ENCODE measurements at places on chromosomes 5 and 9.
A peak's percentile ranks its signal among the peaks of the same experiment; 100 is the strongest.

DNA sequence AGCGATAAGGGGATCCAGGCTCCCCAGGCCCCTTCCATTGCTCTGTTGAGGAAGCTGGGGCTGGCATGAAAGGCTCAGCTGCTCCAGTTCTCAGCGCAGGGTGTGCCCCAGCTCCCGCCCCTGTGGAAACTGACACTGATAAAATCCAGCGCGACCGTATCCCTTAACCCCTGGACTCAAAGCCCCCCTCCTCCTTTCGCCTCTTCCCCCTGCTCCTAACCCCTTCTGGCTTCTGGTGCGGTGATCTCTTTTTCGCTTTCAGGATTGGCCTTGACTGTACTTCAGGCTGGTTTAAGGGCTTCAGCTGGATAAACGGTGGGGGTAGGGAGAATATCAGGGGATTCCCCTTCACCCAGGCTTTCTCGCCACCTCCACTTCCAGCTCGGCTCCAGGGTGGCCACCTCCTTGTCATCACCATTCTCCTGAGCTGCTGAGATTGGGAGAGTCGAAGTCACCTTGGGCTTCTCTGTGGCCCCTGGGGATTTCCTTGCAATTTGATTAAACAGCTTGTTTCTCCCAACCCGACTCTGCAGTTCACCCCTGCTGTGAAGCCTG lies 843 bp downstream of the BSPRY start:
- no peak for DNase-seq

DNA sequence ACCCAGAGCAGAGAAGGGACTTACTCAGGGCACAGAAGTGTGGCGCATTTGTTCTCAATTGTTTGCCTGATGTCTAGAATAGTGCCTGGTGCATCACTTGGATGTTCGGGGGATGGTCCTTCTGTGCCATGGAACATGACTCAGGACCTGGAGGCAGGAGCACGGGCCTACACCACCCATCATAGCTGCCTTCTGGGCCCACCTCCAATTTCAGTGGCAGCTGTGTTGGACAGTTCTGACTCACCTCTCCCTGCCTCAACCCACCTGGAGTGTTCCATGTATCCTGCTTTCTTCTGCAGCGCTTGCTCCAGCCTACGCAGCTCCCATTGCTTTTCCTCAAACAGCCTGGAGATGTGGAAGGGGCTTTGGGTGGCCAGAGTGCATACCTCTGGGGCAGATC lies 12.5 kb upstream of the CXCL14 start:
- DNase-seq, result no peak

DNA sequence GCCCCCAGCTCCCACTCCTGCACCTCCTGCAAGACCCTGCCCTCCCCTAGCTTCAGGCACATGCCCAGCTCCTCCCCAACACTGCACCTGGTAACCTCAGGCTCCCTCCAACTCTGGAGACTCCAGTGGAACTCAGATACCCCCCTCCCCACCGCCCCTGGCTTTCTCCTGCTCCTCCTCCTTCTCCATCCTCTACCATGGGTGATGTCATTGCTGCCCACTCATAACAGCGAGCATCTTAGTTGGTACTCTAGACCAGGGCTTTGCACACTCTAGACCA lies 24.7 kb upstream of the CNOT6 start:
- DNase-seq, result no peak

DNA sequence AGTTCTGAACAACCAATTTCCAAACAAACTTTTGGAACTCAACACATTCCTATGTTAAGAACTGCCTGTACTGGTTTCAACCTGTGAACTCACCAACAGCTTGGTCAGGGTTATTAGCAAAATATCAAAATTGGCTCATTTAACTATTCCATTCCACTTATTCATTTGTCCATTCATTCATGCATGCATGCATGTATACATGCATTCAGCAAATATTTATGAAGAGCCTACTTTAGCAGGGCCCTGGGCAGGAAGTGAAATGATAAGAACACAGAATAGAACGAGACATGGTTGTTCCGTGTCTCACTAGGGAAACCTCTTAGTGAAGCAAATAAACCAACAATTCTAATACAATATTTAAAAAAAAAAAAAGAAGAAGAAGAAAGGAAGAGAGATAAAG lies 107.4 kb downstream of the GLIS3 start:
- no peak for DNase-seq

GRCh38 chr9:36486933-36487481 lies 85.7 kb upstream of the MELK start:
- DNase-seq, result peak; percentile 43

- DNase-seq, result no peak
Measured at GRCh38 chr5:25500635-25501034, 855.9 kb upstream of the CDH10 start.

DNA sequence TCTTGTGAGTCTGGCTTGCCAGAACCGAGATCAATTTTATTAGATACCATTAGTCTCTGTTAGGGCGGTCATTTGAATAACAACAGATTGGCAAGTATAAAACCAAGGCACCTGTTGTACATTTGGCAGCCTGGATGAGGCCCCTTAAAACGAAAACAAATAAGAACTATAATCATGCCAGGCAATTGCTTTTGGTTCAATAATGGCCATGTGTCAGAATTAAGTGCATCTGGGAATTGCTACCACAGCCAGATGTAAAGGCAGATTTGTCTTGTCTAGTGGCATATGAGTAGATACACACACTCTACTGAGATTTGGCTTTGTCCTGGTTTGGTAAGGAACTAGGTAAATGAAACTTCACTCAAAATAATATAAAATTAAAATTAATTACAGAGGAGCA lies 1046.2 kb upstream of the DMAC1 start:
- DNase-seq, result no peak

DNA sequence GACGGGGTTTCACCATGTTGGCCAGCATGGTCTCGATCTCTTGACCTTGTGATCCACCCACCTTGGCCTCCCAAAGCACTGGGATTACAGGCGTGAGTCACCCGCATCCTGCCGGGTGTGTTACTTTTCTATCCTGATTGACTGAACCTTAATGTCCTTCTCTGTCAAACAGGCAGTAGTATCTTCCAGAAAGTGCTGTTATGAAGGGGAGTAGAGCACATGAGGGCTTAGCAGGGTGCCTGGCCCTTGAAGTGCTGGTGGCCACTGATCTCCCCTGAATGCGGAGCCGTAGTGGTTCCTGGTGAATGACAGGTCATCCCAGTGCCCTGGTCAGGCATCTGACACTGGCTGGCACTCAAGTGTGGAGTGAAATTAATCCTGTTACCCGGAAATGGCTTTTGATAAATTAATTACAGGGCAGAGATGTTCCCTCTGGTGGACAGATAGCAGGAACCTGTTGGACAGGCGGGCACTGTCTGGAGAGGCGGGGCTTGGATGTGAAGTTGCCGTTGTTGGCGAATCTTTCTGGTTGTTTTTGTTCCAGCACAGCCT lies 28.4 kb downstream of the PRRC2B start:
- DNase-seq, result no peak

DNA sequence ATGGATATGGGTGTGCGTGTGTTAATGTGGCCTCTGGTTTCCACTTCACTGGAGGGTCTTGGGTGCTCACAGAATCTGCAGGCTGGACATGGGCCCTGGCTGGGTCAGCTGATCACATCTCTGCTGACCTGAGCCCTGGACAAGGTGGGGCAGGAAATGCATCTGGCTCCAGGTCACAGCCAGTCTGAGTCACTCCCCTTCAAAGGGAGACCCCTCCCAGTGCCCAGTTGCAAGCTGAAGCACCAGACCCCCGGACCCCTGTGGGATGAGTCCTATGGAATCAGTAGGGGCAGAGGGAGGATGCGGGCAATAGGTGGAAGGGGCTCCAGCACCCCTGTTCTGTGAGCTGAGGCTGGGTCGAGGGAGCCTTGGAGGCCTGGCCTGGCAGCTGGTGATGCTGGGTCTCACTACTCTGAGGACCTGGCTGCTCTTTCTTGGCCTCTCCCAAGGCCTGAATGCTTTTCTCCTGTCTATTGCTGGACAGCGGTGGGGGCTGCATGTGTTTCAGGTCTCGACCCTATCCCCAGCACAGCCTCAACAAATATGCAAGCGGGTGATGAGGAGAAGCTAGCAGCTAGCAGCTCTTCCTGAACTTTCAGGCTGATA lies 54.5 kb downstream of the PHF2 start:
- DNase-seq, result no peak

GRCh38 chr5:139458580-139459407 lies 3.7 kb downstream of the ECSCR start:
- DNase-seq, result no peak

- DNase-seq, result peak; percentile 84
Measured at GRCh38 chr5:179763215-179763945, 30.4 kb upstream of the LTC4S start.

DNA sequence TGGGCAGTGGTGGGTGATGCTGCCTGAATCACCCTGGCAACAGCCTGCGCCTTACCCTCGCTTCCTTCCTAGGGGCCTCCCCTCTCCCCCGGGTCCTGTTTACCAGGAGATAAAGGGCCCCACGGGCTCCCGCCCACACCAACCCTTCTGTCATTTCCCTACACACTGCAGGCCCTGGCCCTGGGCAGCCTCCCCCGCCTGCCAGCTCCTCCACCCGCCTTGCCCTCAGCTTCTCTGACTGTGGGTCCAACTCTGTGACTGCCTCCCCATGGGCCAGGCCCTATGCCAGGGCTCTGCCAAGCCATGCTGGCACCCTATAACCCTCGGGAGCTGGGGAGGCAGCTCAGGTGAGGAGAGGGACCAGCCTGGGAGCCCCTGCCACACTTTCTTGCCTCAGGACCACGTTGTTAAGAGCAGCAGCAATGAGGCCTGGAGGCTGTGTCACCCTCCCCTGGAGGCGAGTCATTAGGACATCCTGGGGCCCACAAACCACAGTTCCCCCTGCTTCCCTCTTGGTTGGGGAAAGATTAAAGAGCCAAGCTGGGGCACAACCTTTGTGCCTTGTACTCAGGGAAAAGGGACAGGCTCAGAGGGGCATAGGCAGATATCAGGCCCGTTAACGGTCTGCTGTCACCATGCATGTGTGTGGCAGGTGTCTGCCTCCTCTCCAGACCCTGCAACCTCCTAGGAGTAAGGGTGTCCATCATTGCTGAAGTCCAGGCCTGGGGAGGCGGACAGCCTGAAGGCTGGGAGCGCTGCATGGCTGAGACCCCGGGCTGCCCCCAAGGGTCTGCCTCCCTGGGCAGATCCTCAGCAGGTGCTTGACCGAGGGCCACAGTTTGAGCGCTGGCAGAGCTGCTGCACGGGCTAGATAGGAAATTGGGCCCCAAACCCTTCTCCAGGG lies 2.8 kb downstream of the MGAT4B start:
- no peak for DNase-seq

GRCh38 chr9:27799326-27799725 lies 226.0 kb upstream of the C9orf72 start:
- DNase-seq, result no peak

DNA sequence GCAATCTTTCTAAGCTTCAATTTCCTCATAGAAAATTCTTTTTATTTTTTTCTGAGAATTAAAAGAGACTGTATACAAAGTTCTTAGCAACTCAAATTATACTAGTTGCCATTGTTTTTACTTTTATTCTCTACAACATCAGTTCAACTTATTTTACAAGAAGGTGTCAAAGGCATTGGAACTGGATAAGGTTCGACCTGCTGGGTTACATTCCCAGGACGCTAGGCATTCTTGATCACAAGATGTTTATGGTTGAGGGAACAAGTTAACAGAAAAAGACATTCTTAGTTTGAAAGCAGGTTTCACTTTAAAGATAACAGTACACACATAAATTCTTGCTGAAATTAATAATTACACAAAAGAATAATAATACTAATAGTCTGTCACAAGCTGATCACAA lies 163.5 kb upstream of the SNX2 start:
- DNase-seq, result no peak

DNA sequence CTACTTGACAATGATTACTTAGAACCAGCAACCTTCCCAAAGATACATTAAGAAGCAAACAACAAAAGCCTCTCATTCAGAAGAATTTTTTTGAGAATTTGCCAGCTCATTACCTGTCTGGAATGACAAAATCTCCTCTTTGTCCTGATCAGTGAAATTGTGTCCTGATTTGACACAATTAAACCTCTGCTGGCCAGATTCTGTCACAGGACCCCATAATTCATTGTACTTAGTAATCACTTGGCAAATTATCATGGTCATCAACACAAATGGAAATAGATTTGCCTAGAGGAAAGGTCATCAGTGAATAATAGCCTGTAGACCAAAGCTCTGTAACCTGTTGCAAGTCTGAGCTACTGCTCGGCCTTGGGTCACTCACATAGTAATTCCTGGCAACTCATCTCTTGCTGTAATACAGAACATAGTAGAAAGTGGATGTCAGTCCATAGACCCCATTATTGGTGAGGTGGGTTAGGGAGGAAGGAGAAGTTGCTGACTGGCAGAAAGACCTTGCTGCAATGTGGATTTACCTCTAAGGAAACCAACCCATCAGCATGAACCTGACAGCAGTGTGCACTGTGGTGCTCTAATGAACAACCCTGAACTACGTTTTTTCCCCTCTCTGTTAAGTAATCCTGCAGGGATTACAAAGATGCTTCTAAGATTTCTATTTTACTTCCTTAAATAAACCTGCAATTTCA lies 370.1 kb downstream of the KIAA0825 start:
- DNase-seq, result no peak

DNA sequence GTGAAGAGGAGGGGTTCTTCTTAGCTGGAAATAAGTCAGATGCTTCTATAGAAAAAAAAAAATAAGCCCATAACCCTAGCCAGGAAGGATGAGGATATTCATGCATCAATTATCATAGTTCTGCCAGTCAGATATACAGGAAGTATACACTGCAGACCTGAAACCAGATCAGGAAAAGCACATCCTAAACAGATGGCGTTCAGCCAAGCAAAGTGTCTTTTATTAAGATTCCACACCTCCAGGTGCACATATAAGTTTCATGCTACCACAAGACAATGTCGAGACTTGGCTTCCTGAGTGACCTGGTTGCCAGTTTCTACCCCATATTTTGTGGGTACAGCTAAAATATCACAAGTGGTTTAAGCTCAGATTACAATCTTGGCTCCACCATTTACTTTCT lies 108.3 kb downstream of the CETN3 start:
- DNase-seq, result no peak

DNA sequence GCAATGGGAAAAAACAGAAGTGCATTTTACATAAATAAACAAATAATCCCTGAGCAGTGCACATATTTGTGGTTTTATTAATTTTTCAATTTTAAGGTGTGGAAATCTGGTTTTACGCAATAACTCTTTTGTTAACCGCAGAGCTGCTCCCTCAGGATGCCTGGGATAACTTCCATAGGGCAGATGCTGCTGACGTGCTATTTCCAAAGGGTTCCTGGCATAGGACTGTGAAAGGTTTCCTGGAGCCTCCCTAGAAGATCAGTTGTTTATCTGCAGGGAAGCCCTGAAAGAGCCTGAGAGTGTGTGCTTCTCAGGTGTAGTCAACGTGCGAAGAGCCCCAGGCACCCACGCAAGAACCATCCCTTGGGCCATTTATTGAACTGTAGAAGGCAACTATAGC lies 443.5 kb downstream of the PLK2 start:
- no peak for DNase-seq

DNA sequence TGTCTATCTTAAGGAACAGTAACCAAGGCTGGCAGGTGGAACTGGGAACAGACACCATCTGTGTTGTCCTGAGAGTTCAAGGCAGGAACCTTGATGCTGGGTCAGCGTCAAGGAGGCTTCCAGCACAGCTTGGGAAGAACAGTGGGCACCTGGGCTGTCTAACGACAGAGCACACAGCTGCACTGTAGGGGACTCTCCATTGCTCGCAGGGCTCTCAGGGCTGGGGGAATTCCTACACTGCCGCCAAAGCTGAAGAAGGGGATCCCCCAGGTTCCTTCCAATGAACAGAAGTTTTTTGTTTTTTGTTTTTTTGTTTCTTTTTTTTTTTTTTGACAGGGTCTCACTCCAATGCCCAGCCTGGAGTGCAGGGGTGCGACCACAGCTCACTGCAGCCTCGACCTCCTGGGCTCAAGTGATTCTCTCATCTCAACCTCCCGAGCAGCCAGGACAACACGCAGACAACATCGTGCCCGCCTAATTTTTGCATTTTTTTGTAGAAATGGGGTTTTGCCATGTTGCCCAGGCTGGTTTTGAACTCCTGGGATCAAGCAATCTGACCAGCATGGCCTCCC lies 81.9 kb downstream of the PTPN3 start:
- no peak for DNase-seq
